ENCODE measurements at places on chromosomes 4 and X. TPM values are rescaled to one million over a fixed set of nuclear protein-coding genes. Genes with fewer than 3 reads are reported as not detected.
A peak's percentile ranks its signal among the peaks of the same experiment; 100 is the strongest.

DNA sequence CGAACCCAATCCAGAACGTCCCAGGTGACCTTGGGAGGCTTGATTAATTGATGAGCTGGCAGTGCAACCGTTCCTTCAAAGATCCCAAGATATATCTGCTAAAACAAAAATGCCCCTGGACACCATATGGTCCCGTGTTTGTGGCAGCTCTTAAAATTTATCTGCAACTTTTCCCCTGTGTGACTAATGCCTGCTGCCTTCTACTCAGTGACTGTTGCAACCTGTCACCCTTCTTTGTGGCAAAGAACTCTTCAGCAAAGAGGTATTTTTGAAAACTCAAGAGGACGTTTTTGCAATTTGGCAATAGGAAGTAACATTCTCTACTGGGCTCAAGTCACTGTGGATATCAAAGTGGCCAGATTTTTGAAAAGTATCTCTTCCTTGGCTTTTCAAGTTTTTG is 75.8 kb upstream of the SOD3 start:
- no peak for DNase-seq

The PAQR3 gene
- total RNA-seq = 9.5 TPM

The HSFX2 gene
- total RNA-seq = not detected

DNA sequence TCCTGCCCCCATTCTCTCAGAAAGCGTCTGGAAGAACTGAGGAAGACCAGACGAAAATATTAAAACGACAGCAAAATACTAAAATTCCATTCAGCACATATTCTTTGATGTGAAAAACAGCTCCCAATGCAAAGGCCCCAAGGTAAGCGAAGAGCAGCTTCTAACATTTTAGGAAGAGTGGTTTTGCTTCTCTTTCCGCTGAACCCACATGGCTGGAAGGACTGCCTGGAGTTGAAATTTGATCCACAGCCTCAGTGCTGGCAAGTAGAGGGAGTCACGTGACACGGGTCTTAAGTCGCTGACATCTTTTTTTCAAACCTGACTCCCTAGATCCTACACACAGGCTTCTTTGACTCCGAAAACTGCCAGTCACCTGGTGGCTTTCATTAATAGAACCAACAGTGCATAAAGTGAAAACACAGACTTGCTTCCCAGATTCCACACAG is at the start of gene FAM13A:
TSS of gene FAM13A (minus strand) at position 233 of the 446 bp plus-strand sequence. CDS start at position 12, 221 bp downstream.
- peak; percentile 72 for DNase-seq

- DNase-seq = no peak
Measured at GRCh38 chrX:29348288-29348687, 761.0 kb downstream of the IL1RAPL1 start.

The ZNF827 gene
- total RNA-seq = 13.8 TPM

DNA sequence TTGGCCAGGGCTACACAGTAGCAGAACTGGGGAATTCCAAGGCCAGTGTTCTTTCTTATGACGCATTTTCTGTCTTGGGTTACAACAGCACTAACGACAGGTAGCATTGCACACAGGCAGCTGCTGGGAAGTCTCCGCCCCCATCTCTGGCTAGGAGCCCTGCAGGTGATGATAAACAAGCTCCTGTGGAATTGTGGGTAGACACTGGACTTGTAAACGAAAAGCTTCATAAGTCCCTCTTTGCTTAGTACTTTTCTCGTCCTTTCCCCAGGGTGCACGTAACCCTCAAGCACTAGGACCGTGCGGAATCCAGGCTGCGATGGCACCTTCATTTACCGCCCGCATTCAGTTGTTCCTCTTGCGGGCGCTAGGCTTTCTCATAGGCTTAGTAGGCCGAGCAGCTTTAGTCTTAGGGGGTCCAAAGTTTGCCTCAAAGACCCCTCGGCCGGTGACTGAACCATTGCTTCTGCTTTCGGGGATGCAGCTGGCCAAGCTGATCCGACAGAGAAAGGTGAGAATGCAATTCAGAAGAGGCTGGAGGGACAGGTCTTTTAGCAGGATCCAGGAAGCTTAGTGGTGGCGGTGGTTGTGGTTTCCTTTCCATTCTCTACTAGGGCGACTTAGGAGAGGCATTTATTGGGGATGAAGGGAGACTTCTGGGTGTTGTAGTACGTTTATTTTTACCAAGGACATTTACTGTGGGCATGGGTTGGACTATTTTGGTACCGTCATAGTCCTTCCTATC is at the start of gene FAAH2:
TSS of gene FAAH2 (plus strand) at position 200 of the 745 bp plus-strand sequence. CDS start at position 320, 120 bp downstream.
- DNase-seq = no peak

The FAM9B gene
- total RNA-seq = not detected

- no peak for DNase-seq
Measured at GRCh38 chrX:74525116-74525515, 89.3 kb downstream of the RLIM start.

DNA sequence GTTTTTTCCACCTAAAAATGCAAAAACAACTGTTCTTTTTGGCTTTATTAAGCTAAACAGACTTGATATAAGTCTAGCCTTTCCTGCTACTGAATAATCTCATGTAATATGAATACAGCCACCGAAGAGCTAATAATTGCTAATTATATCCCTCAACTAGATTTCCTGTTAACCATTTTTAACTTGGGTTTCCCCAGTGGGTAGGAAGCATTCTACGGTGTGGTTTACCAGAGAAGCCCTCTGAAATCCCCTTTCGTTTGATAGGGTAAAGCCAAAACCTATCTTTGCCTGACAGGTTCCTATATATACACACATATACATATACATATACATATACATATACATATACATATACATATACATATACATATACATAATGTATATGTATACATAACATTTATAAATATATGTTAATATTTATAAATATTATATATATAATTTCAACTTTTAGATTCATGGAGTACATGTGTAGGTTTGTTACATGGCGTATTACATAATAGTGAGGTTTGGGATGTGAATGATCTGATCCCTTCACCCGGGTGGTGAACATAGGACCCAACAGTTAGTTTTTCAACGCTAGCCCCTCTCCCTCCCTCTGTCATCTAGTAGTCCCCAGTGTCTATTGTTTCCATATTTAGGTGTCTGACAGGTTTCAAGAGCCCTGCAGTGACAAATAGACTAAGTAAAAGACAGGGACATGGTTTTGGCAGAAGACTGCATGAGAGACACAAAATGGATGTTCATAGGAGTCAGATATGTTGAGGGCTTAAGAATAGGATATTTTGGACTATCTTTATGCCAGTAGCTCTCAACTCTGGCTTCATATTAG is 62.4 kb downstream of the ATXN3L start:
- no peak for DNase-seq

The CT55 gene
- total RNA-seq = not detected

GRCh38 chrX:129494887-129495286 is 28.4 kb downstream of the SMARCA1 start:
- DNase-seq = no peak

All from left ventricle myocardium superior (tissue), 1 donor.